ENCODE measurements at places on chromosomes 7 and 10.

- DNase-seq = no peak
These were observed 27.1 kb downstream of the ABCB4 start for GRCh38 chr7:87448388-87448787.

- no peak for DNase-seq
These were observed 77.3 kb upstream of the RPA3 start for GRCh38 chr7:7795630-7796121.

GRCh38 chr7:157388301-157388700, 51.5 kb downstream of the DNAJB6 start:
- DNase-seq = no peak

DNA sequence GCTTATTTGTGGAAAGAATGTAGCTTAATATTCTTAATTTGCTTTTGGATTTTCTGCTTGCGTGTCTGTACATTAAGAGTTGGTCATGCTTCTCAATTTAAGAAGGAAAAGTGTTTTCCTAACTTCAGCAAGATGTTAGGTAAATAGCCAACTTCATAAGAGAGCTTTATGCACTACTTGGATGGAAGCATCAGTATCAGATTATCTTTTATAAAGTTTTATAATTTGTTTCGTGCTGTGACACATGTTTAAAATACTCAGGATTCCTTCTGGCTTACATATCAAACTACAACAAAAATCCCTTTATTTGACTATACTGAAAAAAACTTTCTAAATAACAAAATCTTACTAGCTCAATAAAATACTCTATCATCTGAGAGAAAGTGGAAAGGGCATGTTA, 34.8 kb upstream of the AGR2 start:
- DNase-seq = no peak

GRCh38 chr7:131625817-131626372, 69.5 kb upstream of the PODXL start:
- DNase-seq = no peak

- DNase-seq = no peak
These were observed 80.1 kb upstream of the EMX2 start for GRCh38 chr10:117462424-117462792.

DNA sequence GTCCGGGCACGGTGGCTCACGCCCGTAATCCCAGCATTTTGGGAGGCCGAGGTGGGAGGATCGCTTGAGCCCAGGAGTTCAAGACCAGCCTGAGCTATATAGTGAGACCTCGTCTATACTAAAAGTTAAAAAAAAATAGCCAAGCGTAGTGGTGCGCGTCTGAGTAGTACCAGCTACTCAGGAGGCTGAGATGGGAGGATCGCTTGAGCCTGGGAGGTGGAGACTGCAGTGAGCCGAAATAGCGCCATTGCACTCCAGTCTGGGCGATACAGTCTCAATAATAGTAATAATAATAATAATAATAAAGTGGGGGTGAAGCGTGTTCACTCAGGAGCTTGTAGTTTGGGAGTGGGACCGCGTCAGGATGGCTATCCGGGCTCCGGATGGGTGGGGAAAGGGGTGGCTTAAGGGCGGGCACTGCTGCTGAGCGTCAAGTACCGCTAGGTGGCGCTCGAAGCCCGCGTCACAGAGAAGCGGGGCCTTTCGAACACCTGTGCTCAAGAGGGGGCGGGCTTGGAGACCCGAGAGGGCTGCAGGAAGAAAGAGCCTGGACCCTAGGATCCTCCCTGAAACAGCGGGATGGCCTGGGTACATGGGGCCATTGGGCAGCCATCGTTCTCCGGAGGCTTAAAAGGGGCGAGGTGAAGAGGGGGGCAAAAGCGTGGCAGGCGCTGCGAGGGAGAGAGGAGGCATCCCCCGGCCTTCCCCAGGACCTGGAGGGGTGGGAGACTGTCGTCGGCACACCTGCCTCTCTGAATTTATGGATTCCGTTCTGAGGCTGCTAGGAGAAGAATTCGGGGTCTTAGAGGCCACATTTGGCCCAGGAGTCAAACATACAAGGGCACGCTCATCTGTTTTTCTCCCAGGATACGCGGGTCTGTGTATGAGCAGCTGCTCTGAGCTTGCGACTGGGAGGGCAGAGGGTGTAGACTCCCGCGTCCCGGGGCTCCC, 14.5 kb downstream of the LBX1 start:
- peak; percentile 76 for DNase-seq
